ENCODE measurements at places on chromosomes 16 and 17.

DNA sequence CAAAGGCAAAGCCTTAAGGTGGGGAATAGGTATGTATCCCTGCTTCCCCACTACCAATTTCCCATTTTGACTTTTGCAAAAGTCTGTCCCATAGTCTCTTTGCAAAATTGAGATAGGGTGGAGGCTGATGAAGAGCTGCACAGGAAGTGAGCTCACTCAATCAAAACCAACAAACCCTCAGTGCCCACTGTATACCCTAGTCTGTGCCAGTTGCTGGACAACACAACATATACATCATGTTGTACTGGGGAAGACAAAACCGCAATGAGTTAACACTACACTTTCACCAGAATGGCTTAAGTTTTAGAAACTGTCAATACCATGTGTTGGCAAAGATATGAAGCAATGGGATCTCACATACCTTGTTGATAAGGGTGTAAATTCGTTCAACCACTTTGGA, 40.4 kb upstream of the AXIN2 start:
- DNase-seq = no peak

GRCh38 chr17:8004899-8005298, 2.5 kb downstream of the GUCY2D start:
- DNase-seq = no peak

- DNase-seq = no peak
Measured at GRCh38 chr17:50076591-50077235, 18.4 kb upstream of the PDK2 start.

DNA sequence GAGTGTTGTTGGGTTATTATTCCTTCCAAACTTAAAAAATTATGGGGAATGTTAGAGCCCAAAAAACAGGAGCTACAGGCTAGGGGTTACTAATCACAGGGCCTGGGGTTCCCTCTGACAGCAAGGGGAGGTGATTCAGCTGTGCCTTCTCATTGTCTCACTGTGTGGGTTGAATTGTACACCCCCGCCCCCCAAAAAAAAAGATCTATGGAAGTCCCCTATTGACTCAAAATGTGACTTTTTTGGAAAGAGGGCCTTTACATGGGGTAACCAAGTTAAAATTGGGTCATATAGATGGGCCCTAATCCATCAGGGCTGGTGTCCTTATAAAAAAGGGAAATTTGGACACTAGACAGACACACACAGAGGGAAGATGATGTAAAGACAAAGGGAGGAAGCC, 190.2 kb downstream of the SOX9 start:
- DNase-seq = no peak

DNA sequence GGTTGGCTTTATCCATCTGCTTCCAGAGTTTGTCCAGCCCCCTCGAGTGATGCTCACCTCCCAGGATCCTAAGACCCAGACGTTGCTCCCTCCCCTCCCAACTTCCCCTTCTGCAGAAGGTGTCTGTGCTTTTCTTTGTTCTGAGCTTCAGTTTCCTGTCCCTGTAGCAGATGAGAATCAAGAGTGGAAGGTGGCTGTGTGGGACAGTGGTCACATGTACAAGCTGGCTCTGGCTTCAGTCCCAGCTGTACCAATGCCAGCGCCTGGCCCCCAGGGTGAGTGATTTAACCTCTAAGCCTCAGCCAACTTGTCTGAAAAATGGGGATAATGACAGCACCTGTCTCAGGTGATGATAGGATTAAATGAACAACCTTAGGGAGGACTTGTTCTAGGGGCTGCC, 7.7 kb downstream of the PRR15L start:
- DNase-seq = no peak

DNA sequence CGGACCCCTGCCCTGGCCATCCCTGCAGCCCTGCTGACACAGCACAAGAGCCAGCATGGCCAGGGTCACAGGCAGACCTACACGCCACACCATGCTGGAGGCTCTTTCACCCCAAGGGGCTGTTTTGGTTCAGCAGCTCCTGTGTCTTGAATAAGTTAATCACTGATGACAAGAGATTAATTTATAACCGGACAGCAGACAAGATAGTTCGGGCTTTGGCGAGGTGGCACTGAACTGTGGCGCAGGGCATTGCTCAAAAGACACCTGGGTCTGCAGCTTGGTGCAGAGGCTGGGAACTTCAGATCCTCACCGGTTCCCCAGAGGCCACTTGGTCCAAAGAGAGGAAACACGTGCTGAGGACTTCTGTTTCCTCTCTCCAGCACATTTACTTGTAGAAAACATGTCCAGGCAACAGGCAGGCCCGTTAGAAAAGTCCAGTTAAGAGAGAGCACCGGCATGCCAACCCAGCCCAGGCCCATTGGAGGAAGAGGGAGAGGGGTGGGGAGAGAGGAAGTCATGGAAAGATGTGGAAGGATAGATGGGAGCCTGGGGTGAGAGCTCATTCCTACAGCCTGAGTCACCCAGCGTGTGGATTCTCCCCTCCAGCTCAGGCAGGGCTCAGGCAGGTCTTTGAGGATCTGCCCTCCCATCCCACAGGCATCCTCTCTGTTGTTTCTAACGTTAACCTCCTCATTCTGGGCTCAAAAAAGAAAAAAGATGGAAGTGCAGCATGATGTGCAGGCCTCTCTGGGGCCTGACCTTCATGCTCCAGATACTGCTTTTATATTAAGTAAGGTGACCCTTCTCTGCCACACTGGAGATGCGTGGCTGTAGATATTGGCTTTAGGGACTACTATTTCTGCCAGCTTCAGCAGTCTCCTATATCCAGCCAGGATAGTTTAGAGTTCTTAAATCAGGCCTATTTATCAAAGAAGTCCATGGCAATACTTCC, 80.0 kb upstream of the HNF1B start:
- DNase-seq = no peak

- DNase-seq = no peak
Measured at GRCh38 chr17:81870131-81870980, 781 bp downstream of the ARHGDIA start.

Measured in T-helper 1 cell (primary cell).